ENCODE measurements at places on chromosomes 2 and 18. TPM values are rescaled to one million over a fixed set of nuclear protein-coding genes. Genes with fewer than 3 reads are reported as not detected.

The PLB1 gene
- total RNA-seq, result 0.89 TPM

The LRRTM4 gene
- not detected for total RNA-seq

The TEKT4 gene
- total RNA-seq, result not detected

The RAB27B gene
- total RNA-seq, result 0.21 TPM

The DSG4 gene
- not detected for total RNA-seq

The ANKRD30BL gene
- not detected for total RNA-seq
